ENCODE measurements at places on chromosomes 11 and 22.
A peak's percentile ranks its signal among the peaks of the same experiment; 100 is the strongest.

GRCh38 chr11:790721-791564 lies 1.1 kb upstream of the CEND1 start:
- no peak for DNase-seq

DNA sequence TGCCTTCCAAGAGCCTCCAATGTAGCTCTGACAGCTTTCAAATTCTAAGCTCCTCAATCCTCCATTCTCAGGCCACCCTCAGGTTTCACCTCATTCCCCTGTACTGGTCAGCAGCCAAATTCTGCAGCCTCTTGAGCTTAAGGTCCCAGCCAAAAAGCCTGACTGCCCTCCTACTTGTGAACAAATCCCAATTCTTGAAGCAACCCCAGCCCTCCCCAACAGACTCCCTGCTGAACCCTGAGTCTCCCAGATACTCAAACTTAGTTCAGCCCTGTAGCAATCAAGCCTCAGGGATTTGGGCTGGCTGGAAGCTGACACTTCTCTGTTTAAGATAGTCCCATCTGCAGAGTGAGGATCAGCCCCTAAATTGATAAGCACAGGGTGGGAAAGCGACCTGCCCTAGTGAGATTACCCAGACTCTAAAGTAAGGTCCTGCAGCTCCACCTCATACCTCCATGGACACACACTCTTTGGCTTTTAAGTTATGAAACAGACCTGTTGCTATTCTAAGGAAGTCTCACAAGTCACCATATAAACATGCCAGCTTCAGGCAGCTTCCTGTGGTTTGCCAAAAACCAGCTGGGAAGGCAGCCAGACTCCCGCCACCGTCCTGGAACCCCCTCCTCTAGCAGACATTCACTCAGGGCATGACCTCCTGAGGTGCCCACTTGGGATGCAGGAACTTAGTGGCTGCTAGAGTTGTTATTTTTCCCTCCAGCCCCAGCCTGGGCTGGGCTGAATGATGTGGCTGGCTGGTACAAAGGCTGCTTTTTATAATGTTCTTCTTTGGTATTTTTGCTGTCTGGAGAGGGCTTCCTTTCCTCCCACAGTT lies 82.5 kb upstream of the PICALM start:
- DNase-seq = no peak

- no peak for DNase-seq
Measured at GRCh38 chr11:1354125-1354938, 35.4 kb upstream of the BRSK2 start.

- peak; percentile 42 for DNase-seq
Measured at GRCh38 chr22:20131859-20132685, 468 bp downstream of the ZDHHC8 start.

- DNase-seq = no peak
Measured at GRCh38 chr11:104798789-104799188, 99.5 kb downstream of the CASP12 start.

- no peak for DNase-seq
Measured at GRCh38 chr11:35615921-35616900, 2.0 kb upstream of the FJX1 start.

DNA sequence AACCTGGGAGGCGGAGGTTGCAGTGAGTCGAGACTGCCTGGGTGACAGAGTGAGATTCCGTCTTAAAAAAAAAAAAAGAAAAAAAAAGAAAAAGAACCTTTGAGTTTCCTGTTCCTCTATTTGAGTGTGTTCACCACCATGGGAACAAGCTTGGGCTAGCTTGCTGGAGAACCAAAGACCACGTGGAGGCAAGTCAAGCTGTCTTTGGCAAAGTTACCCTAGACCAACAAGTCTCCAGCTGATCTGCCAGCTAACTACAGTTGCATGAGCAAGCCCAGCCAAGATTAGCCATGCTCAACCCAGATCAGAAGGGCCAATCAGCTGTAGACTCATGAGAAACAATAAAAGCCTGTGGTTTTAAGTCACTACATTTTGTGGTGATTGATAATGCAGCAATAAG lies 29.7 kb downstream of the SLN start:
- no peak for DNase-seq

- no peak for DNase-seq
Measured at GRCh38 chr22:46792841-46793261, 30.4 kb downstream of the TBC1D22A start.

All from HEK293T (cell line).